Suppressor macrophage treated with lipopolysaccharide for 4 hours (primary cell): ENCODE measurements at places on chromosomes 3 and 15.
A peak's percentile ranks its signal among the peaks of the same experiment; 100 is the strongest.

DNA sequence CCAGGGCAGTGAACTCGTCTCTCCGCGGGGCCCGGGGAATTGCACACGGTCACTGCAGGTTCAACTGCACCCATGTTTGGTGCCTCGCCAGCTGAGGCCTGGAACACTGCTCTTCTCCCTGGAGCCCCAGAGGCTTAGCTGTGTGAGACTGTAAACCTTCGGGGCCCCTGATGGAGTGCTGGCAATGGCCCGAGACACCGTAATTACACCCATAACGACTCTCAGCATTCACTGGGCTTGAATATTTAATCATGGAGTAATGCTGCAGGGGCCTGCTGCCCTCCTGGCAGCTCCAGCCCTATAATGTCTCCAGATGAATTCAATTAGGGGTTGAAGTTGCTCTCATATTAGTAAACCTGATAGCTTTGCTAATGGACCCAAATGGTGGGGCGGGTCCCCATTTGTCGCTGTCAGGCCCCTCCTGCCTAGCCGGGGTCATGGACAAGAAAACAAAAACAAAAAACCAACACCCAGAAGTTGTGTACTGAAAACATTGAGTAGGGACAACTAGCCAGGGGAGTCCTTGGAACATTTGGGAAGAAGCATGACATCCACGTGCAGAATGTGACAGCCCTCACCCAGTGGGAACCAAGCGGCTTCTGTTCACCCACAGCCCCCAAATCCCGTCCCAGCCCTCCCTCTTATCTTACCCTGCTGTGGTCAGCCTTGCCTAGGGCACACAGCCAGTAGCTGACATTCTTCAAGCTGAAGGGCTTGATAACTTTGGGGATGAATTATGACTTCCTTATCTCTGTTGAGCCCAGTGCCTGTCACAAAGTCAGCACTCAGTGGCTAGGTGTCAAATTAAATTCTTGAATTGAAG is 74.3 kb upstream of the SCN5A start:
- DNase-seq: no peak

- DNase-seq: no peak
Measured at GRCh38 chr3:57627976-57628375, 30.8 kb upstream of the ARF4 start.

GRCh38 chr15:56496635-56497034 is 31.7 kb upstream of the MNS1 start:
- peak; percentile 76 for DNase-seq

GRCh38 chr3:123834631-123835030 is 49.5 kb downstream of the MYLK start:
- DNase-seq: no peak

GRCh38 chr3:5053021-5053831 is 68.9 kb upstream of the ARL8B start:
- peak; percentile 73 for DNase-seq

DNA sequence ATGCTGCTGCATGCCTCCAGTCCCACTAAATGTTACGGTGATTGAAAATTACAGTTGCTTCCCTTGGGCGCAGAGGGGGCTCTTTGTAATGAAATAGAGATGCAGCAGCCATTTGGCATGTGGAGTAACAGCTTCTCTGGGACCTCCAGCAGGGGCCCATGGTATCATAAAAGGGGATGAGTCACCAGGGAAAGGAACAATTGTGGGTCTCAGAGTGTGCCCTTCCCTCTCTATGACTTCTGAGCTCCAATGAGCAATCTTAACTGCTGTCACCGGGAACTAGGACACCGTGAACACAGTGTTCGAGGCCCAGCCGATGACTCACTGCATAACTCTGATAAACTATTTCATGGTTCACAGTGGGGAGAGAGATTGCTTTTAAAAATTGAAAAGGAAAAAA is 164.8 kb upstream of the NUDT16 start:
- DNase-seq: no peak

GRCh38 chr15:72463702-72464101 is 10.4 kb upstream of the ARIH1 start:
- no peak for DNase-seq

DNA sequence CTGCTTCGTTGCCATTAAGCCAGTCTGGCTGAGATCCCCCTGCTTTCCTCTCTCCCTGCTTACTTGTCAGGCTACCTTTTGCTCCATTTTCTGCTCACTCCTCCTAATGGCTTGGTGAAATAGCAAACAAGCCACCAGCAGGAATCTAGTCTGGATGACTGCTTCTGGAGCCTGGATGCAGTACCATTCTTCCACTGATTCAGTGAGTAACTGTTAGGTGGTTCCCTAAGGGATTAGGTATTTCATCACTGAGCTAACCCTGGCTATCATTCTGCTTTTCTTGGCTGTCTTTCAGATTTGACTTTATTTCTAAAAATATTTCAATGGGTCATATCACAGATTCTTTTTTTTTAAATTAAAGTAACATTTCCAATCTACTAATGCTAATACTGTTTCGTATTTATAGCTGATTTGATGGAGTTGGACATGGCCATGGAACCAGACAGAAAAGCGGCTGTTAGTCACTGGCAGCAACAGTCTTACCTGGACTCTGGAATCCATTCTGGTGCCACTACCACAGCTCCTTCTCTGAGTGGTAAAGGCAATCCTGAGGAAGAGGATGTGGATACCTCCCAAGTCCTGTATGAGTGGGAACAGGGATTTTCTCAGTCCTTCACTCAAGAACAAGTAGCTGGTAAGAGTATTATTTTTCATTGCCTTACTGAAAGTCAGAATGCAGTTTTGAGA is 25.0 kb downstream of the CTNNB1 start:
- DNase-seq: no peak

DNA sequence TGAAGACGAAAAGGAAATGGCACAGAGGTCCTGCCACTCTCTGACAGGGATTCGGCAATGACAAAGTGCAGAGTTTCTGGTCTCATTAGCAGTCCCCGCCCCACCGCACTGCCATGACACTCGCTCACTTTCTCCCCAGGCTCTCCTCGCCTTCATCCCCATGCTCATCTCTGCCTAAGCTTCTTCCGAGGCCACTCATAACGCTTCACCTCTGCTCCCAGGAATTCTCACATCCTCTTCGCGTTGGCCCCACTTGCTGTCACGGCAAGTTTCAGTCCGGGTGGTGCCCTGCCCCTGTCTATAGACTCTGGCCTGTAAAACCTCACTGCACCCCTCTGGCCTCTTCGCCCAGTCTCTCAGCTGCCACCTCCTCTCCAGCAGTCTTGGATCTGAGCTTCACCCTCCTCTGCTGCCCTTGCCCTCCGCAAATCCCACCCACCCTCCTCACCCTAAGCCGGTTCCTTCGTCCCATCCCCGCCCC is 654 bp downstream of the RUBCN start:
- peak; percentile 60 for DNase-seq

GRCh38 chr3:167521006-167521355 is 47.1 kb upstream of the SERPINI2 start:
- DNase-seq: peak; percentile 74

DNA sequence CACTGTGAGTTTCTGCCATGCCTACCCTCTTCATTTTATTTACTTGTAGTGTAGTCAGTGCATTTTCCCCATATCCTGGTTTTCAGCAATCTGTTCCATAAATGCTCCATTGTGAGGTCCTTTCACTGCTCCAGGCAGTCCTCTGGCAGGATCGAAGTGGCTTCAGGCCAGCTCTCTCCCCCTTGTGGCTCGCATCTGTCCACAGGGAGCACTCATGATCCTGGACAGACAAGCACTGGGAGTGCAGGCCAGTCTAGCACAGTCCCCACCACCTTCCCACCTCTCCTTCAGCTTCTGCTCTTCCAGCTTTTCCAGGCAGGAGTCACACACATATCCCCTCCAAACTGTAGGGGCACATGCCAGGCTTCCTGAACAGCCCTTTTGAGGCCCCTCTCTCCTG is 173.6 kb downstream of the PPM1L start:
- no peak for DNase-seq

GRCh38 chr15:58139276-58139988 is 1.3 kb downstream of the AQP9 start:
- peak; percentile 32 for DNase-seq

DNA sequence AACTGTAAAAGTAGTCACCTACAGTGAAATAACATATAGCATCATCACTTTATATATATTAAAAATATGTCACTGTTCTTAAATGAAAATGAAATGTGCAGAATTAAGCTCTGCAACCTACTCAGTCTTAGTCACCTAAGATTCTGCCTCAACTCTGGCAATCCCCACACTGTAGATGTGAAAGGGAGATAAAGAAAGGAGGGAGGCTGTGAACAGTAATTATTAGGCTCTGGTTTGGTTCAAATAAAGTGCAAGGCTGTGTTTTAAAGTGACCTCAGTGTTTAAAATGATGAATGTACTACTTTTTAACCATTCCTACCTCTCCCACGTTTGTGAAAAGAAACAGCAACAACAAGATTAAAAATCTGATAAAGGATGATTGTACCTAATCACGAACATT is 72.2 kb downstream of the ATP8B4 start:
- peak; percentile 23 for DNase-seq

GRCh38 chr15:77907824-77908751 is 169.4 kb downstream of the TBC1D2B start:
- peak; percentile 67 for DNase-seq

DNA sequence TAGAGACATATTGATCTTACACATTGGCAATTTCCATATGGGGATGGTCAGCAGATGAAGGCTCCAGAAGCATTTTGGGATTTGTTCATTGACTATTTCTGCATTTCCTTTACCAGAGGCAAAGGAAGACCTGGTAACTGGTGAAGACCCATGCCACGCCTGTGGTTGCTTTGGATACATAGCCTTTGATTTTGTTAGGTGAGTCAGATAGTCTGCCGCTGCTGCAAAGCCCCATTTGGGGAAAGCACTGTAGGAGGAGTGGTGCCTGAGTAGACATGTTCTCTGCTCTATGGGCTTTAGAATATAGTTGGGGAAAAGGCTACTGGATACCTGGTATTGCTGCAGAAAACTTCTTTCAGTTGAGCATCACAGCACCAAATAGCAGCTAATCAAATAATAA is 56.8 kb downstream of the TFG start:
- no peak for DNase-seq

GRCh38 chr3:169527507-169527906 is 136.0 kb downstream of the MECOM start:
- no peak for DNase-seq

- DNase-seq: no peak
Measured at GRCh38 chr3:141114179-141114745, 63.1 kb downstream of the SPSB4 start.

DNA sequence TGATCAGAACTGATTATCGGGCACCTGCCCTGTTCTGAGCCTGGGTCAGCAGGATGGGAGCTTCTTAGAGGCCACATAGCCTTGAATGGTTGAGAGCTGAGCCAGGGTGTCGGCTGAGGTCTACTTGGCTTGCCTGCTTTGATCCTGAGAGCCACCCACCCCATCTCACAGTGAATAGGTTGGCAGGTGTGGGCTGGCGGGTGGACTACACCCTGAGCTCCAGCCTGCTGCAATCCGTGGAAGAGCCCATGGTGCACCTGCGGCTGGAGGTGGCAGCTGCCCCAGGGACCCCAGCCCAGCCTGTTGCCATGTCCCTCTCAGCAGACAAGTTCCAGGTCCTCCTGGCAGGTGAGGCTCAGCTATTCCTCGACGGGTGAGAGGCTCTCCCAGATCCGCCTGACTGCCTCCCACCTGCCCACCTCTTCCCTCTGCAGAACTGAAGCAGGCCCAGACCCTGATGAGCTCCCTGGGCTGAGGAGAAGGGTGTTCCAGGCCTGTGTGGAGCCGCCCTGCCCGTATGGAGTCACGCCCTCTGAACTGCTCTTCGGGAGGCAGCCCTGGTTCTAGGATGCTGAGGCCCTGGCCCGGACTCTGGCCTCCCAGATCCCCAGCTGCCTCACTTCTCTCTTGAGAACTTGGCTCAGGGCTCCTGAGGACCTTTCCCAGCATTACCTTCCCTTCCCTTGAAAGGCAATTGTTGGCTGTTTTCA is 3.8 kb downstream of the COMMD4 start:
- DNase-seq: no peak
